T-helper 1 cell (primary cell): ENCODE measurements at places on chromosomes 4 and X.

DNA sequence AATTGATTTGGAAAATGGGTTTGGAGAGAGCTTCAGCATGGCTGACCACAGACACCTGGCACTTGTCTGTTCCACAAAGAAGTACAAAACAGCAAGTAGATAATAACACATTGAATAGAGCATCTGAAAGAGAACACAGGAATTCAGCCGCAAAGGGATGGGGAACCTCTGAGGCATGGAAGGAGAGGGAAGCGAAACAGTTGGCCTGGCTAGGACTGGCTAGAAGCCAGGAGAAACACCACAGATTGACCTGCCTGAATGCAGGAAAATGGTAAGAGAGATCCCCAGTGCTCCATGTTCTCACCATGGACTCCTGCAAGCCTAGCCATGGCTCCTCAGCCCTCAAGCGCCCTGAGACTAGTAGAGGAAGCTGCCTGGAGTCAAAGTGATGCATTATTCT is 169.7 kb upstream of the SH3RF1 start:
- no peak for DNase-seq

GRCh38 chrX:130080791-130081367 is 29.4 kb downstream of the ELF4 start:
- DNase-seq, result no peak

DNA sequence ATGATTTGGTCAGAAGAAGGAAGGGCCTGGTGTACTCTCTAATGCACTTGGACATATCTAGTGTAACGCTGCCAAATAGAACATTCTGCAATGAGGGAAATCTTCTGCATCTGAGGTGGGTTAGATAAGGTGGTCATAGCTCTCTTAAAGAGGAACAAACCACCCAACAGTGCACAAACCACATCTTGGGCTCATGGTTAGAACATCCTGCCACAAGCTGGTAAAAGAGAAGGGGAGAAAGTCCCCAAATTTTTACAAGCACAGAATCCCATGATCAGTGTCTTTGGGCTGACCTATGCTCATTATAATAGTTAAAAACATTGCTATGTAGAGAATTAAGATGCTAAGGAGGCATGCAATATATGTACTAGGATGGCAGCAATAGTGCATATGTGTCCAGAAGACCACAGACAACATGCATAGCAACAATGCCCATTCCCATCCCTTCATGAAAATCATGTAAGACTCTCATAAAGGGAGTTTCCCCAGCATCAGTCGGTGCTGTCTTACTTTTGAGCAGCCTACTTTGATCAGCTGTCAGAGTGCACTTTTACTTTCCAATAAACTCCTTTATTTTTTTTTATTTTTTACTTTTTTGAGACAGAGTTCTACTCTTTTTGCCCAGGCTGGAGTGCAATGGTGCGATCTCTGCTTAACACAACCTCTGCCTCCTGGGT is 99.7 kb upstream of the SLC7A11 start:
- DNase-seq, result no peak

DNA sequence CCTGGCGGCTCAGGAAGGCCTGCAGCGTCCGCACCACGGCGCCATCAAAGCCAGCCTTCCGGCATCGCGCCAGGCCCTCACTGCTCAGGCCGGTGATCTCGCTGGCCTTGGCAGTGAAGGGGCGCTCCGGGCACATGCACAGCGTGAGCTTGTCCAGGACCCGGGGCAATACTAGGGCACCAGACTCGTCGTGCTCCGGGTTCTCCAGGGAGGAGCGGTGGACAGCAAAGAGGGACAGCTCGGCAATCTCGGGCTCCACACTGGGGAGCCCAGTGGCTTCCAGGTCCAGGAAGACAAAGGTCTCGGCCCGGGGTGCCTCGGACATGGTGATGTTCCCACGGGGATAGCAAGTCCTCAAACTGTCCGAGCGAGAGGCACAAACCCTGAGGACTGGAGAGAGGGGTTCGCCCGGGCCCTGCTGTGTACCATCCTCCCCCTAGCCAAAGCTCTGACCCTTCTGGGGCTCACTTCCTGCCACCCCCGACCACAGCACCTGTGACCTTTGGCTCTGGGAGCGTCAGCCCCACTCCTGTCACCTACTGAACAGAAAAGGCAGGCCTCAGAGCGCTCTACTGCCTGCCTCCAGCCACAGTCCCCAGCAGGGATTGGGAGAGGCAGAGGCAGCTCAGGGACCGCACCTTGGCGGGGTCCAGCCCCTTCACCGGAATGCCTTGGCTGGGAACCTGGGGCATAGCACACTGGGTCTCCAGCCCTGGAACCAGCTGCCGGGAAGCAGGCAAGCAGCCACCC is 575 bp downstream of the TREX2 start:
- DNase-seq, result no peak

DNA sequence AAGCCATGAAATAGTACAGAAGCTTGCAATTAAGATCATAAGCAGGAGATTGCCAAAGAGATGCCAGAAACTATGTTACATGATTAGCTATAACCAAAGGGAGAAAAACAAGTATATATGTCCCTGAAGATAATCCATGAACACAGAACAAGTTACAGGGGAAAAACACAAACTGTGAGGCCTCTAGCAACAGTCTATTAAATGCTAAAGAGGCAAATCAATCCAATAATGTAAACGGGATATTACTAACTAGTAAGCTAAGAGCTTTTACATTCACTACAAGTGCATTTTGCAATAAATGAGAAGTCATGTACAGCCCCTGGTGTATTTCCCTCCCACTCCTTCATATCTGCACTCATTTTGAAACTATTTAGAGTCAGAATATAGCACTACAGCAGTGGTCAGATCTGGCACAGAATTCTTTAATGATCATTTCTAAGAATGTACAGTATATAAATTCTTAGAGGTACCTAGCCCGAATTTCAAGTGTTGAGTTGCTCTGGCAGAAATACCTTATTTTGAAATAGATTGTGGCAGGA is 449.8 kb upstream of the SMIM31 start:
- no peak for DNase-seq

- DNase-seq, result no peak
These were observed 63.6 kb downstream of the UPRT start for GRCh38 chrX:75337525-75337924.
